ENCODE measurements at places on chromosomes 1 and 21.

DNA sequence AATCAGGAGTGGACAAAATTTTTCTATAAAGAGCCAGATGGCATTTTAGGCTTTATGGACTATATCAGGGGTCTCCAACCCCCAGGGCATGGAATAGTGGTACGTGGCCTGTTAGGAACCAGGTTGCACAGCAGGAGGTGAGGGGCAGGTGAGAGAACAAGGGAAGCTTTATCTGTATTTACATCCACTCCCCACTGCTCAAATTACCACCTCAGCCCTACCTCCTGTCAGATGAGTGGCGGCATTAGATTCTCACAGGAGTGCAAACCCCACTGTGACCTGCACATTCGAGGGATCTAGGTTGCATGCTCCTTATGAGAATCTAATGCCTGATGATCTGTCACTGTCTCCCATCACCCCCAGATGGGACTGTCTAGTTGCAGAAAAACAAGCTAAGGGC is 13.9 kb downstream of the PHTF1 start:
- no peak for DNase-seq

- DNase-seq: no peak
These were observed 71.2 kb downstream of the KCNJ15 start for GRCh38 chr21:38327984-38328383.

DNA sequence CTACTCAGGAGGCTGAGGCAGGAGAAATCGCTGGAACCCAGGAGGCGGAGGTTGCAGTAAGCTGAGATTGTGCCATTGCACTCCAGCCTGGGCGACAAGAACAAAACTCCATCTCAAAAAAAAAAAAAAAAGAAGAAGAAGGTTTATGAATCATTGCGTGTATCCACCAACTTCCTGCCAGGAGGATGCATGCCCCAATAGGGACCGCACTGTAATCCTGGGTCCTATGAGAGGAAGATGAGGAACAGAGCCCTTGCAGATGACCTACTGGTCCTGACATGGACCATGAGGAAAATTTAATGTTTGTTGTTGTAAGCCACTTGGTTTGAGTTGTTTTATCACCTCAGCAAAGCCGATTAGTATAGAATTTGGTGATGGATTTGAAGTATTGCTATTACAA is 56.7 kb downstream of the PTGS2 start:
- no peak for DNase-seq

DNA sequence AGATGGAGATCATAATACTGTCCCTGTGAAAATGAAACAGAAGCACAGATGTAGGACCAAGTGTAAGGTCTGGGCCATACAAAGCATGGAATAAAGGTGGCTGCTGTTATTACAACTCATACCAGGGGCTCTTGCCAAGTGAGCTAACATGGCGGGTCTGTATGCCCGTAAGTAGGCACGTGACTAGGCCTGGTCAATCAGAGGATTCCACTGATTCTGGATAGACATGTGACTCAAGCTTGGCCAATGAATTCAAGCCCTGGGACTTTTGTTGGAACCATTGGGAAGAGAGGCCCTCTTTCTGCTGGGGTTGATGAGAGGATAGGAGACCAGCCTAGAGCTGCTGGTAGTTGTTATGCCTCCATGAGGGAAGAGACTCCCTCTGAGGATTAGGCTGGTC is 47.8 kb upstream of the WNT4 start:
- no peak for DNase-seq

GRCh38 chr21:39799178-39799577 is 54.2 kb downstream of the IGSF5 start:
- DNase-seq: no peak

DNA sequence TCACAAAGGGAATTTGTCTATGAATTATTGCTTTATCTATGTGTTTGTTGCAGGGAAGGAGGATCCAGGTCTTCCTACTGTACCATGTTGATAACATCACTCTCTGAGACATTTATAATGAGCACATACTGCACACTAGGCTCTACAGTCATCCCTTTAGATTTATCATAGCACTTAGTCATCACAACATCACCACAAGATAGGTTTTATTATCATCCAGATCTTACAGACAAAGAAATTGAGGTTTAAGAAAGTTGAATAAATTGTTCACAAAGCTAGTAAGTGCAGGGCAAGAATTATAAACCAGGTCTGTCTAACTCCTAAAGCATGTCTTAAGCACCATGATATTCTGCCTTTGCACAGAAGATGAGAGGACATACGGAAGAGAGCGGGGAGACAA is 121.1 kb upstream of the ST6GALNAC5 start:
- DNase-seq: no peak

- DNase-seq: no peak
These were observed 35.6 kb downstream of the MARK1 start for GRCh38 chr1:220563564-220563963.

GRCh38 chr1:198086051-198086745 is 70.6 kb upstream of the NEK7 start:
- DNase-seq: no peak

GRCh38 chr1:244971552-244972216 is 107.3 kb upstream of the HNRNPU start:
- no peak for DNase-seq

DNA sequence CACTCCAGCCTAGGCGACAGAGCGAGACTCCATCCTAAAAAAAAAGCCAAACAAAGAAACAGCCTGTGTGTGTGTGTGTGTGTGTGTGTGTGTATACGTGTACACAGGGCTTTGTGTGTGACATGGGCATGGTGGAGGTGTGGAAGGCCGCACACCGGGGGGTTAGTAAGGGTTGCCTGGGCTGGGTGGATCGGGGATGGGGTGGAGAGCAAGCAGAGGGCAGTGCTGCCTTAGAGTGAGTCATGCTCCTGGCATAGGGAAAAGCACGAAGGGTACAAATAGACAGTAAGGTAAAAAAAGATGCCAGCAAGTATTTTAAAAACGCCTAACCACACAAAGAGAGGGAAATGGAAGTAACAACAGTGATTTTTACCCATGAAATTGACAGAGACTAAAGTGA is 6.2 kb downstream of the PRMT2 start:
- DNase-seq: no peak

DNA sequence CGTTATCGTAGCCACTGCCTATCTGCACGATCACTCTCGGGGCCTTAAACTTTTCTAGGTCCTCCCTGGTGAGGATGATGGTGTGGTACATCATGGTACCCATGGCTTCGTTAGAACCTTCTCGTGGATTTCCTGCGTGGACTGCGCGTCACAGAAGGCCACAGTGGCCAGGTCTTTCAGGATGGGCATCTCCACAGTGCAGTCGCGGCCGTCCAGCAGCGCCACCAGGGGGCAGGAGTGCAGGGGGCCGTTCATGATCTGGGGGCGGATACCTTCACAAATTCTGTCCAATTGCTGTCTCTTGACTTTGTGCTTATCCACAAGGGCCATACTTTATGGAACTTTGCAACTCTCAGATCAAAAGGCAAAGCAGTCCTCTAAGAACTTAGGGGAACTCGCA is 69.6 kb downstream of the WLS start:
- no peak for DNase-seq

GRCh38 chr1:233022246-233022645 is 71.8 kb downstream of the NTPCR start:
- no peak for DNase-seq

DNA sequence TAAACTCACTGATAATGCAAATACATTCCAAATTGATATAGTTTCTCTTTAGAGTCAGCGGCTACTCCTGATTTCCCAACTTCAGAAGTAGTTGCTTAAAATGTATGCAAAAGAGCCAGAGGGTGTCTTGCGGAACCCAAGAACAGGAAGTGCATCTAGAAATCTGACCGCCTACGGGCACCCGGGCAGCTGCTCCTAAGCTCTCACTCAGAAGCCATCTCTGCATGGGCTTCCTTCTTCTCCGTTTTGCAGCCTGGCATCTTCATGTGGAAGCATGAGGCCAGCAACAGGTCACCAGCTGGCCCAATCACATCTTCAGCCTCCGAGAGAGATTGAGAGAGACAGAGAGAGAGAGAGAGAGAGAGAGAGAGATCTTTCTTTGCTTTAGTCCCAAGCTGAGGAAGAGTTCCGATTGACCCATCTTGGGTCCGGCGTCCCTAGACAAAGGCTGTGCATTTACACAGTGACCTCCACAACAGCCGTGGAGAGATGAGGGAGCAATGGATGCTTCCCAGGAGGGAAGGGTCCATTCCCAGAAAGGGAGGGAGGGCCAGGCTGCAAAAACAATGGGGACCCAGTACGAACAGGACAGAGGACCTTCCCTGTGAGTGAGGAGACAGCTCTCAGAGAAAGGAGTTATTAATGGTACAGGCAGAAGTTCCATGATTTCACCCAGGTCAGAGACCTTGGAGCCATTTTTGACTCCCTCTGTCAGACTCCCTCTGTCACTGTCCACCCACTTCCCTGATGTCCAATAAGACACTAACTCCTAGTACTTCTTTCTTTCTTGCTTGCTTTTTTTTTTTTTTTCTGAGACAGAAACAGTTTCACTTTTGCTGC is 28.2 kb upstream of the SLC30A1 start:
- peak; percentile 24 for DNase-seq

GRCh38 chr1:81149649-81150325 is 650.9 kb upstream of the ADGRL2 start:
- no peak for DNase-seq

DNA sequence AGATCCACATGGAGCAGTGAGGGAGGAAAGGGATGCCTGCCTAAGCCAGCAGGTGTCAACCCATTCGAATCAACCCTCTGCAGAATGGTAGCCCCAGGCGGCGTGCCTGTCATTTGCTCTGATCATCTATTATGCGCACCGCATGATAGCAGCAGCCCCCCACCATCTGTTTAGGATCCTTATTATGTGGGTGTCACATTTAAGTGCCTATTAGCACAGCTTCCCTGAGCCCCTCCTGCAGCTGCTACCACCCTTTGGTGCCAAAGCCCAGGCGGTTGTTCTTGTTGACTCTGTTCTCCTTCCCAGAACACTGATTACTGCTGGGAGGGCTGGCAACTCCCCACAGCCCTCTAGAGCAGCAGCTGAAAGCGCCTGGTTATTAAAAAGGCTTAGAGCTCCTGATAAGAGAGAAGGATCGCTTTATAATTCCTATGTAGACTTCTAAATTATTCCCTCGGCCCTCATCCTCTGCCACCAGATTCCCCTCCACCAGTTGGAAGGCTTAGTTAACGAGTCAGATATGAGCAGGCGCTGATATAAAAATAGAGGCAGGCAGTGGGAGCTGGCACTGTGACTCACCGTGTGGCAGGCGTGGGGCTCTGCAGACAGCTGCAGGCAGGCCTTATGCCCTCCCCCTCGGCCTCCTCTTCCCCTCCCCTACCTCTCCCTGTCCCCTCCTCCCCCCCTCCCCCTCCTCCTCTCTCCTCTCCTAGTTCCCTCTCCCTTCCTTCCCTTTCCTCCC is 23.0 kb downstream of the ACTA1 start:
- DNase-seq: no peak

DNA sequence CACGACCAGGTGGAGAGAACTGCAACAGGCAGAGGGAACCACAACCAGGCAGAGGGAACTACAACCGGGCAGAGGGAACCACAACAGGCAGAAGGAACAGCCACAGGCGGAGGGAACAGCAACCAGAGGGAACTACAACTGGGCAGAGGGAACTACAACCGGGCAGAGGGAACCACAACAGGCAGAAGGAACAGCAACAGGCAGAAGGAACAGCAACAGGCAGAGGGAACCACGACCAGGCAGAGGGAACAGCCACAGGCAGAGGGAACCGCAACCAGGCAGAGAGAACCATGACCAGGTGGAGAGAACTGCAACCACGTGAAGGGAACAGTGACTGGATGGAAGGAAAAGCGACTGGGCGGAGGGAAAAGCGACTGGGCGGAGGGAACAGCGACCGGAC is 47.6 kb upstream of the GPR153 start:
- DNase-seq: no peak

DNA sequence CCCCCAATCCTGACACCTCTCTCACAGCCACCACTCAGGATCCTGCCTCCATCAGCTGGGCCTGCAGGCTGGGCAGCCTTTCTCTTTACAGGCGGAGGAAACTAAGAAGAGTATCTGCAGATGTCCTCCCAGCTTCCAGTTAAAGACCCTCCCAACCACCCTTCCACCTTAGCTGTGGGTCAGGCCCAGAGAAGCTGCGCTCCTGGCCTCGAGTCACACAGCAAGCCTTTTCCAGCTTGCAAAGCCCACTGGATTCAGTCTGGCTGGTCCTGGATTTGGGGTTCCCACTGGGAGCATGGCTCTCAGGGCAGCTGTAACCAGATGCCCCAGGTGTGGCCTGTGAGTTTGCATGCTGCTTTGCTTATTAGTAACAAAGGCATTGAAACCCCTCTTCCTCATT is 19.9 kb downstream of the KCNQ4 start:
- no peak for DNase-seq

DNA sequence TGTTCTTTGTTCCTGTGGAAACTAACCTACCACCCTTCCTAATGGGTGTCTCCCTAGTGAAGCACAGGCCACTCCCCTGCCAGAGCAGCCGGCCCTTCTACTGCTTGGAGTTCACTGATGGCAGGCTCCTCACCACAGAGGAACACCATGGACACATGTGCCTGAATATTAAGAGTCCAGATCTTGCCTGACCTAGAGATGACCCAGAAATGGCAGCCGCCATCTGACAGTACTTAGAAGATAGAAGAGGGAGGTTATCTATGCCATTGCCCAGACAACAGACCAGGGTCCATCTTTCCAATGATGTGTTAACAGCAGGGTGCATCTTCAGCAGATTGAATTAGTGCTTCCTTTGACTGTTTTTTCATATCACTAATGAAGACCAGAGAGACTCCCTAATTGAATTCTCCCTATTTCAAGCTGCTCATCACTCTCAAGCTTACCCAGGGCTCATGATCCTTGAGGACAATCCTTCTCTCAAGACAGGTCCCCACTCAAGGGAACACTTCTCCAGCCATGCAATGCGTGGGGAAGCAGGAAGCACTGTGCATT is 59.8 kb downstream of the PLEKHA6 start:
- DNase-seq: no peak

- DNase-seq: no peak
These were observed 12.3 kb upstream of the LDLRAP1 start for GRCh38 chr1:25531082-25531461.

DNA sequence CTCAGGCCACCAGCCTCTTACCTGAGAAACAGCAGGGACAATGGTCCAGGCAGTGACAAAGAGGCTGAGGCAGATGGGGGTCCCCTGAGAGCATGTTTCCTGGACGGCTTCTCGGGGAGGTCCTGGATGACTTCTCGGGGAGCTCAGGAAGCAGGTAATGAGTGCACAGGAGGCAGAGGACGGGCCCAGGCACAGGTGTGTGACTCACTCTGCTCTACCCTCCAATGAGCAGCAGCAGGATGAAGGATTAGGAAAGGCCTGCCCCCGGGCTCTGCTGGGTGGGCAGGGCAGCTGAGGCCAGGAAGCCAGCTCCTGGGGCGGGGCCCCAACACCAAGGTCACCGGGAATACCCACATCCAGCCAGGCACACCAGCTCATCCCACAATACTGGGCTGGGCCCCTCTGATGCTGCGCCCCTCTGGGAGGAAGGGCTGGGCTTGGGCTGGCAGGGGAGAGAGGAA is 17.2 kb upstream of the PTAFR start:
- no peak for DNase-seq

GRCh38 chr1:228313536-228314277 is 92.9 kb downstream of the TRIM11 start:
- no peak for DNase-seq

Measured in stimulated activated naive CD8-positive, alpha-beta T cell treated with anti-CD3 and anti-CD28 coated beads, Interleukin-15, Interleukin-2, amounts not matched to agents 100 U/mL and 50 U/mL, for 24 hours (primary cell).